ENCODE measurements at places on chromosomes 6 and 20.
A peak's percentile ranks its signal among the peaks of the same experiment; 100 is the strongest.

GRCh38 chr20:25045343-25045712 is 12.6 kb downstream of the ACSS1 start:
- DNase-seq = no peak

GRCh38 chr6:102918161-102918560 is 1524.7 kb downstream of the GRIK2 start:
- no peak for DNase-seq

DNA sequence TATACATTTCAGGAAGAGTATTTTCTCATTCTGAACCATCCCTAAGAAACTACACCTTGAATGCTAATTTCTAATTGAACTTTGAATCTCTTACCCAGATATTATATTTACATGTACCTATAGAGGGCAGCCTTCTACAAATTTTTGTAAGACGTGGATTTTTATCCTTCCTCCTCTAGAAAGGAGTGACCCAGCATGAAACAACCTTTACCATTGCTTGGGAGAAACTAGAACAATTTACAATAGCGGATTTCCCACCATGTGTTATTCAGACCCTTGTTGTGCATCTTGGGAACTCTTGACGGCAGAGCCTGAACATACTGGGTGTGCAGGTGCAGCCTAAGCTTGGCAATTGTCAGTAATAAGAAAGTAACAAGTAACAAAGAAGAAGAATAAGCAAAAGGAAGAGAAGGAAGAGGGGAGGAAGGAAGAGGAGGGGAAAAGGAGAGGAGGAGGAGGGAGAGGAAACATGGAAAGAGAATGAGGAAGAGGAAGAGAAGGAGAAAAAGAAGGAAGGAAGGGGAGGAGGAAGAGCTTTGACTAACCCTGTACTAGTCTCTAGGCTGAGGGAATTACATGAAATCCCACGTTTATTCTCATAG is 10.8 kb upstream of the TAAR1 start:
- DNase-seq = no peak

DNA sequence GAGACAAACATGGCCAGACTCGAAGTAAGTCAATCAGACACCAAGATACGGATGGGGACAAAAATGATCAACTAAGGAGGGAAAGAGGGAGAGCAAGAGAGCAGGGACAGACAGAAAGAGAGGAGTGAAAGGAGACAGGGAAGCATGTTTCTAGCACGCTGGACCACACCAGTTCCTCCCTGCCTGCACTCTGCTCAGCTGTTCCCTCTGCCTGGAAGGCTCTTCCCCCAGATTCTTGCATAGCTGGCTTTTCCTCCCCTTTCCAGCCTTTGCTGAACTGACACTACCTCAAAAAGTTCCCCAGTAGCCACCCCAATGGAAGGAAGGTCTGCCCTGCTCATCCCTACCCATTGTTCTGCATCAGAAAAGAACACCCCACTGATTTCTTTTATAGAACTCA is 185.9 kb downstream of the MAFB start:
- no peak for DNase-seq

DNA sequence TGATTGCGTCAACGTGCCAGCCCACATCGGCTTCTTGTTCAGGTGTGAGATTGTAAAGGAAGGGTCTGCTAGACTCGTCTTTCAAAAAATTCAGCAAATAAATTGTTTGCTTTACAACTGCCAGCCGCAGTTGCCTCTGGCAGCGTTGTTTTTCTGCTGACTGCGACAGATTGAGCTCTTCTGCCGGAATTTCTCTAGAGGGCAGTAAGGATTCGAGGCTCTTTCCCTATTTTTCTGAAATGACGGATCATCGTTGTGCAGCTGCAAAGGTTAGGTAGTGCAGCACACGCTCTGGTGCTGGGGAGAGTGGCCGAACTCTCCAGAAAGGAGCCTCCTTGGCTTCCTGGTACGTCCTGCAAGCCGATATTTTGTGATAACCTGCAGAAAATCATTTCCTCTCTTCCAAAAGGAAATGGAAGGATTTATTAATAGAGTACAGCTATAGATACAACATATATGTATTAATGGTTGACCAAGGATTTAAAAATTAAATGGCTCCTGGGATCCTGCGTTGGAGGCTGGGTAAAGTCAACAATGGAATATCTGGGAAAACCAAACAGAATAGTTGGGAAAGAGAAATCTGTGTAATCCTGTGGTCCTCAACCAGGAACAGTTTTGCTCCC is 121.9 kb upstream of the ZFP64 start:
- DNase-seq = peak; percentile 42

DNA sequence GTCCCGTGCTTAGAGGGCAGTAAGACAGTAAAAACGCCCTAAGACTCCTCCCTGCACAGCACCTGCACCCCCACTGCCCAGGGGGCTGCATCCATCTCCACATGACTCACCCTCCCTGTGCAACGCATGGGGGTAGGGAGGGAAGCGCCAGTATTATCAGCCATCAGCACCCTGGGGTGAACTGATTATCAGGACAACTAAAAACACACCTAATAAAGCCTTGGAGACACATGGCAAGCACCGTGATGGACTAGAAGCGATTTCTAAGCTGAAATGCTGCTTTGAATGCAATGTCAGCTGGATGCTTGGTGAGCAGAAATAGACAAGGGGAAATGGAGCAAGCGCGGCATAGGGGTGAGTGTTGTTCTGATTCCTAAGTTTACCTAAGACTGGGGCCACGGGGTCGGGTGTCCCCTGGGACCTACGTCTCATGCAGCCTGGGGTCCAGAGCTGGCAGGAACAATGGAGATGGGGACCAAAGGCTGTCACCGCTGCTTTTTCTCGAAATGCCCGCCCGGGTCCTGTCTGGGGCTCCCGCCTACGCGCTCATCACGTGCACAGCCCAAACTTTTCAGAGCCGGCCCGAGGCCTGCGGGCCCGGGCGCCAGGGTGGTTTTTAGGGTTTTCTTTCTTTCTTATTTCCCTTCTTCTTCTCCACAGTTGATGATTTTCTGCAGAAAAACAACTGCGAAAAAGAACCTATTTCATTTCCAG is 702 bp upstream of the TNFAIP3 start:
- no peak for DNase-seq

- DNase-seq = no peak
Observed at GRCh38 chr20:32158943-32159660, 48.4 kb downstream of the PLAGL2 start.
